ENCODE measurements at places on chromosomes 12 and 14.

DNA sequence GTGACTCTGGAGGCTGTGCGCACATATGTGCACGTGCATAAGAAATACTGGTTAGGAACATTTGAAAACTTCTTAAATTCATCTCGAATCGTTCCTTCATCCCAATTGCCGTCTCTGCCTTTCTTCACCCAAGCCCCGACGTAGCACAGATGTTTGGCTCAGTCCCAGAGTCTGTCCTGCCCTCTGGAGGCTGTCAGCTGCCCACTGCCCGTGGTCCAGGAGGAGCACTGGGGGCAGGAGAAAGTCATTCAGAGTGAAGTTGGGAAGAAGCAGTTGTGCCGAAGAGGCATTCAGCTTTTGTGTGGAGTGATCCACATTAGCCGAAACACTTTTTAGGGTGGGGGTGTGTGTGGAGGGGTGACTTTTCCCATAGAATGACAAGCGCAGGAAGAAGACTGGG lies 124.9 kb downstream of the TSPAN9 start:
- no peak for DNase-seq

DNA sequence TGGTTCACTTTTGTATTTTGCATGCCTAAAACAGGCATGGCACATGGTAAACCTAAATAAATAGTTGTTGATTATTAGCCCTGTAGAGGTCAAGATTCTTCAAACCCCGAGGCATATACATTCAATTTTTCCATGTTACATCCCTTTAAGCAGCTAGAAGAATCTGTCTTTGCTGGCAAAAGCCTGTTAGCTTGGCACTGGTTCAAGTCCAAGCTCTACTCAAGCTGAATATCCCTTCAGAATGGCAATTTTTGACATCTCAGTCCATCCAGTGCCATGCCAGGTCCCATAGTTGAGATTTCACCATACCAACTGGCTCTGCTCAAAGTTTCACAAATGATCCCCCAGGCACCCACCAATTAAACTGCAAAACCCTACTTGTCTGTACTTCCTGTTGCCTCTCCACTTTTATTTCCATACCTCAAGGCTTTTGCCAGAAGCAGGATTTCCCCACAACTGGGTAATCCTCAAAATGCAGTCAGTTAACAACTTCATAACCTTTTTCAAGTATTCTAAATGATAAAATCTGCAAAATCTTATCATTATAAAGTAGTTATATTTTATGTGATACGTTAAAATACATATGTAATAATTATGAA lies 9.0 kb upstream of the DCN start:
- no peak for DNase-seq

GRCh38 chr12:121096199-121096798 lies 36.4 kb upstream of the P2RX7 start:
- no peak for DNase-seq

GRCh38 chr12:112314981-112315380 lies 67.2 kb downstream of the HECTD4 start:
- DNase-seq: no peak

DNA sequence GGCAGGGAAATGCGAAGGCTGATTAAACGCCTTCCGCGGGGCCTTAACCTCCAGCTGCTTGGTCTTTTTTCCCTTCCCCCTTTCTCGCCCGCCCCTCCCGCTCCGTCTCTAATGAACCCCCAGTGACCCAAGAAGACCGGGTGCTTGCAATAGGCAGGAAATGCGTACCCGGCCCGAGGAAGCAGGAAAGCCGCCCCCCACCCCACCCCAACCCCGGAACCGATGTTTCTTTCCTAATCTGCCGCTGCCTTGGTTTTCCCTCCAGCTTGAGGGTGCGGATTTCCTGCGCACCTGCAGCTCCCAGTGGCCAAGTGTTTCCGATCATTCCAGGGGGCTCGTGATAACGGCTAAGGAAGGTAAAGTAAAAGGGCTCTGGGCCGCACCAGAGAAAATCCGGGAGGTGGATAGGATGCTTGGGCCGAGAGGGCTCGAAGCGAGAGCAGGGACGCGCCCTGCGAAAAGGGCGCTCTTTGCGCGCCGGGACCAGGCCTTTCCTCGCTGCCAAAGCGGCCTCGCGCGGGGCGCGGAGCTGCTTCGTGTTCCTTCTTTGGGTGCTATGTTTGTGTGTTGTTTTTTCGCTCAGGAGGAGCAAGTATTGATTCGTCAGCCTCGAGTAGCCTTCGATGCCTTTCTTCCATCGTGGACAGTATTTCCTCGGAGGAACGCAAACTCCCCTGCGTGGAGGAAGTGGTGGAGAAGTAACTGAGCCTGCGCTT lies 983 bp downstream of the MYF6 start:
- no peak for DNase-seq

- no peak for DNase-seq
These were observed 152.7 kb downstream of the GXYLT1 start for GRCh38 chr12:41992022-41992421.

GRCh38 chr14:50608302-50608851 lies 48.4 kb downstream of the ATL1 start:
- DNase-seq: no peak

DNA sequence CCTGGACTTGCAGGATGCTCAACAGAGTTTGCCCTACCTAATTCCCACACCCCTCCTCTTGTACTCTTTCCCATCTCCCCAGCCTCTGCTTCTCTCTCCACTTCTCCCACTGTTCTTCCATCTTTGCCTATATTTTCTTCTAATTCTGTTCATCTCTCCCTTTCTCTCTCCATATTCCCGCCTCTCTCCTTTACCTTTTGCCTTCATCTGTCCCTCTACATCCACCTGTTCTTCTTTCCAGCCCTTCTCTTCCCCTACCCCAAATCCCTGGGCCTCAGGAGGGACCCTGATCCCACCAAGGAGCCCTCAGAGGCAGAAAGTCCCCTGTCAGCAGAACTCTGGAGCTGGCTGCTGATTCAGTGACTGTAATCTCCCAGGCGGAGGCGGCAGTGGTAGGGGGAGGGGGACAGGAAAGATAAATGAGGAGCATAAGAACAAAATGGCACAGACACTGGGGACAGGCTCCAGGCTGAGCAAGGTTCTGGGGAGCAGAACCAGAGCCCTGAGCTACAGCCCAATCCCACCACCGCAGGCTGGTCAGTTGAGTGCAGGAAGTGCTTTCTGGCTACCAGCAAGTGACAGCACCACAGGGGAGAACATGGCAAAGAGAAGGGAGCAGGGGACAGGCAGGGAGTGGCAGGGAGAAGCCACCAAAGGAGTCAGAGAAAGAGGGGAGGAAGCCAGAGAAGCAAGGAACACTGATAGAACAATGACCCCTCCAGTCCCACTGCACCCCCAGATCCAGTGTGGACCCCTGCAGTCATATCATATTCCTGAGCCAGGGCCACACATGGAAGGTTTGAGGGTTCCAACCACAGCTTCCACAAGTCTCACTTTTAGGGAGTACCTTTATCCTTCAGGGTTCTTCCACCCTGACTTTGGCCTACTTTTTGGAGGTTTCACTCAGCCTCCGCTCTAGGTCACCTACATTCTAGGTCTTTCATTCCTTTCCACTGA lies 27.0 kb downstream of the SMUG1 start:
- no peak for DNase-seq

- no peak for DNase-seq
These were observed 17.3 kb downstream of the USP44 start for GRCh38 chr12:95533985-95534384.

DNA sequence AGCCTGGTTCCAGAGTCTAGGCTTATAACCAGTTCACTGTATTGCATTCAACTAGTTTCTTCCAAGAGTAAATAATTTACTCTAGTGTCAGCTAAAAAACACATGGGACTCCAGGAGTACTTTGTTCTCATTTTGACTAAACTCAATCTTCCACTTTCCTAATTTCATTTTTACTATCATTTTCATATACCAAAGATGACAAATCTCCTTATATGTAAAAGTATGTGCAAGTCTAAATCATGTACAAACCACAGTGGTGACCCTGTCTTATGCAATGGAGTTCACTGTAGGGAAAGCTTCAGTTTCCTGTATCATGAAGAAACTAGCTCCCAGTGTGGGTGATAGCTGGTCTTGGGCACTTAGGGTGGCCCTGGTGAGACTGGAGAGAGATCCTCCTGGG lies 151.6 kb downstream of the HELB start:
- DNase-seq: no peak

DNA sequence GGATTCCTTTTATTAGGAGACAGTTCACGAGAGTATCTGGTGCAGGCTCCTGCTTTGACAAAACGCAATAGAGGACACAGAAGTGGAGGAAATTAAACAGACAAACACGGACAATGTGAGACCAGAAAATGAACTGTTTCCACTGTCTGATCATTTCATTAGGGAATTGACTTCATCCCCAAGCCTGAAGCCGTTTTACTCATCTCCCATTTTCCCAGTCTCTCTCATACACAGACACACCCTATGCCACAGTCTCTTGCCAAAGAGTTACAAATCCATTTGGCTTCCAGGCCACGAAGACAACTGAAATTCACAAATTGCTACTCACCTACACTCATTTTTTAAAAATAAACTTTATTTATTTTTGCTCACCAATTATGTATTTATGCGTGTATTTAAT lies 1087.8 kb upstream of the TMEM132C start:
- no peak for DNase-seq

GRCh38 chr12:50842637-50843493 lies at the start of gene TMPRSS12:
Gene TMPRSS12, plus strand, starts transcription at chr12:50842926. Its CDS starts 39 bp downstream, at chr12:50842965.
- no peak for DNase-seq

- no peak for DNase-seq
These were observed 147.4 kb downstream of the BCL11B start for GRCh38 chr14:99124482-99125105.

DNA sequence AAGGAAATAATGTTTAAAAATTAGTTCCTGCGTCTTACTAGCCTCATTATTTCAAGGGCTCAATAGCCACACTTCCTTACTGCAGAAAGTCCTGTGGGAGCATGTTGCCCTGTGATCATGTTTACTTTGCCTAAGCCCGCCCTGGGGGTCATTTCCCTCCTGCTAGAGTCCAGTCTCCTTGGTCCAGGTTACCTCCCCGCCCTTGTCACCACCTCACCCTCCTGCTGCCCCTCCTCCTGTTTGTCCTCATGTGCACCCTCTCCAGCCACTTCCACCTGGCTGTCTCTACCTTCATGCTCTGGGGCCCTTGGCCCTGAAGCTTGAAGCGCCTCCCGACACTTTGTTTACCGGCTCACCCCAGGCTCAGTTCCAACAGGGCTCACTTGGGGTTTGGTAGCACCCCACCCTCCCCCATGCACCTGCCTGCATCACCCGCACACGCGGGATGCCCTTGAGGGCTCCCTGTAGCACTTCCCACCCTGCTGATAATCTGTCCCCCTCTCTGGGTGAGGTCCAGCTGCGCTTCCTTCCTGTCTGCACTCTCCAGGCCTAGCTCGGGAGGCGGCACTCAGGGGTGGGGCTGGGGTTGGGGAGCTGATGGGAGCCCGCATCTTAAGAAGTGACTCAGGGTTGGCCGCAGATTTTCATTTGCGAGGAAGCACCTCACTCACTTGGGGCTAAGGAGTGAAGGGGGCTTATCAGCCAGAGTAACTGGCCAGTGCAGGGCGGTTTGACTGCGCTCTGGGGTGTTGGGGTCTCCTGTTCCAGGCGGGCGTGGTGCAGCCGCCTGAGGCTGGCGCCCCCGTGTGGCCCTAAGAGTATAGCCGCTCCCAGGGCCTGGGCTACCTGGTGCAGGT lies 40.1 kb downstream of the SMIM41 start:
- DNase-seq: peak; percentile 58
